ENCODE measurements at places on chromosomes 3 and 15.

- no peak for DNase-seq
Observed at GRCh38 chr3:141294301-141294700, 62.7 kb downstream of the PXYLP1 start.

DNA sequence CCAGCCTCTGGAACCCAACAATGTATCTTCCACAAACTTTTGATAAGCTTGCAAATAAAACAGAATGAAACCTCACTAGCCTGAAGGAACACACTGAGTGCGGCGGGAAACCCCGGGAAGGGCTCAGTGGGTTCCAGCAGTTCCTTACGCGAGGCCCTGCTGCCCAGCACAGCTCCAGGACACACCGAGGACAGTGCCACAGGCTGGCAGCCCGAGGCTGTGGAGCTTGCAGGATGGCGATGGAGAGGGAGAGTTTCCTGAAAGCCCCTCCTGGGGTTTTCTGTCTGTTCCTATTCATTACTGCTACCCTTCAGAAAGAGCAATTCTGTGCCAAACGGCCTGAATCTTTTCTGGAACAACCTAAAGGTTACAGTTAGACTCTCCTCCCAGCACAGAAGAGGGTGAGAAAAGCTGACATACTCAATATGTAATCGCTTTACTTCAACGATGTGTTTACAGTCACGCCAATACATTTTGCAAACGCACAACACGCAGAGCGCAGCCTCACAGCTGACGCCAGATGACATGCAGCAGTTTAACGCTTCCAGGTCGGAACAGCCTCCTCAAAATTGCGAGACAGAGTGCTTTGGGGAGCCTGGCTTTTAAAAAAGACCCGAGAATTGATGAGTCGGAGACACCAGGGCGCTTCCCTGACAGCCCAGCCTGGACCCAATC is 57.1 kb upstream of the RPL32 start:
- no peak for DNase-seq

GRCh38 chr3:184738982-184739381 is 27.1 kb upstream of the MAGEF1 start:
- no peak for DNase-seq

- DNase-seq = no peak
Observed at GRCh38 chr3:45472795-45473194, 84.4 kb downstream of the LARS2 start.

DNA sequence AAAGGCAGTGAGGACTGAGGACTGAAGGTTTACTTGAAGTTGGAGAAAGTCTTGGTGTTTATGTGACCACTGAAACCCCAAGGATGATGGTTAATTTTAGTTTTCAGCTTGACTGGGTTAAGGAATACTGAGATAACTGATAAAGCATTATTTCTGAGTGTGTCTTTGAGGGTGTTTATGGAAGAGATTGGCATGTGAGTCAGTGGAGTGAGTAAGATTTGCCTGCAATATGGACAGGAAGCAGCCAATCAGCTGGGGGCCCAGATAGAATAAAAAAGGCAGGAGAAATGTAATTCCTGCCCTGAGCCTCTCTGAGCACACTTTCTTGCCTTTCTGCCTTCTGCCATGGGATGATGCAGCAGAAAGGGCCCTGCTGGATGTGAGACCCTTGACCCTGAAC is 92.4 kb downstream of the KBTBD8 start:
- DNase-seq = no peak

DNA sequence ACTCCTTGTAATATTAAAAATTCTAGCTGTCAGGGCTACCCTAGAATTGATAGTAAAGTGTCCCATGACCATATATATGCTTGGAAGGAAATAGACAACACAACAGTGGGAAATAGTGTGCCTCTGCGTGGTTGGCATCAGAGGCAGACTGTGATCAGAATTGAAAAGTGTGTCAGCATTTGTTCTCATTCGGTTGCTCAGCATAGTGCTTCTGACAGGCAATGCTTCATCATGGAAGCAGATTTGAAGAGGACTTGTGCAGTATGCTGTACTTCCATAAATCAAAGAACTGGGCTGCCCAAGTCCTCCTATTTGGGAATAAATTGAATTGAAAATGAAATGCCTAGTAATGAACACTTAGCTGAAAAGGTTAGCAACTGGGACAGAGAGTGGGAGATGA is 435.7 kb downstream of the DIPK2A start:
- no peak for DNase-seq

- DNase-seq = no peak
Observed at GRCh38 chr3:58680879-58681525, 14.4 kb upstream of the FAM3D start.

- no peak for DNase-seq
Observed at GRCh38 chr3:143839980-143840379, 8.3 kb downstream of the SLC9A9 start.

GRCh38 chr15:95254263-95254662 is 1022.9 kb downstream of the MCTP2 start:
- no peak for DNase-seq

GRCh38 chr15:85926834-85927233 is 132.1 kb upstream of the KLHL25 start:
- DNase-seq = no peak

DNA sequence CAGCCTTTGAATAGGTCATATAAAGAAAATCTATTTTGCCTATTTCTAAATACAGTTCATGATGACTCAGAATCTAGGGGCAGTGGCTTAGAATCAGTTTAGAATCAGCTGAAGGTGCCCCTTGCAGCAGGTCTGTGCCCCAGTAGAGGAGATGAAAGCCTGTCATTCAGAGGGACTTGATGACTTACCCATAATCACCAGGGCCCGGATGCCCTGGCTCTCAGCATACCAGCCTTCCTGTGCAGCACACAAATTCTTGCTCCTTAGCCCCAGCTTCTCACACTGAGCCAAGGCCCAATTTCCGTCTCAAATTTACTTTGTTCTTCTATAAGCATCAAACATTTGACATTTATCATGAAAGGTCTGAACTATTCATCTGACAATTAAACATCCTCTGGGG is 83.2 kb upstream of the EOMES start:
- DNase-seq = no peak

DNA sequence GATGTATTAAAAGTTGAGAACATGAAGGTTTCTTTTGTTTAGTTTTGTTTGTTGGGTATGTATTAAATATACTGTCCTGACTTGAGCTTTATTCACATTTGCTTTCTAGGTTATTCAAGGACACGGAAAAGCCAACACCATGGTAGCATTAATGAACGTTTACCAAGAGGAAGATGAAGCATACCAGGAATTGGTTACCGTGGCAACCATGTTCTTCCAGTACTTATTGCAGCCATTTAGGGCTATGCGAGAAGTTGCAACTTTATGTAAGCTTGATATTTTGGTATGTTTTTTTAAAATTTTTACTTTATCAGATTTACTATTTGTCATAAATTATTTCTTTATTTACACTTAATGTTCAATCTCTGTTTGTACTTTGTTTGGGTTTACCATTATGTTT is 3.6 kb downstream of the WHAMM start:
- no peak for DNase-seq

- no peak for DNase-seq
Observed at GRCh38 chr15:44015545-44016305, 179.3 kb downstream of the FRMD5 start.

DNA sequence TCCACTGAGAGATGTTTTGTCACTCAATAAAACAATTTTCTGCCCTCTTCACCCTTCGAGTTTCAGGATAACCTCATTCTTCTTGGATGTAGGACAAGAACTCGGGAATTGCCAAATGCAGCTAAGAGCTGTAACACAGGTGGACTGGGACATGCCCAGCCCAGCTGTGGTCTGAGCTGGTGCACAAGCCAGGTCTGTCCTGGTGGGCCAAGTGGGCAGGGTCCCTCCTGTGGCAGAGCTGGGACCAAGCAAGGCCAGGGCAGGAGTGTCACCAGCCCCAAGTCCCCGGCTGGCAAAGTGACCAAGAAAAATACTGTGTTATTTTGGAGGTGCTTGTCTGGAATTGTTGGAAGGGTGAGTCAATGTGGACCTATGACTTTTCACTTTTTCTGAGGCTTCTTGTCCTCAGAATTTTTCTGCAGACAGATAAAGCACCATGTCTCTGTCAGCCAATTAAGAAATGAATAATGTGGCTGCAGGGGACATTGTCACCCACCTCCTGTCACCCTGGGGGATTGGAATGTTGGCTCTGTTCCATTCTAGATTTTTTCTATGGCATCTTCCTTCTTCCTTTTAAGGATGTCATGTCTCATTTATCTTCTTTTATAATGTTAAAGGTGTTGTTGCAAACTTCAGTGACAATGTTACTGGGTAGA is 645.2 kb upstream of the EPHA6 start:
- DNase-seq = no peak

DNA sequence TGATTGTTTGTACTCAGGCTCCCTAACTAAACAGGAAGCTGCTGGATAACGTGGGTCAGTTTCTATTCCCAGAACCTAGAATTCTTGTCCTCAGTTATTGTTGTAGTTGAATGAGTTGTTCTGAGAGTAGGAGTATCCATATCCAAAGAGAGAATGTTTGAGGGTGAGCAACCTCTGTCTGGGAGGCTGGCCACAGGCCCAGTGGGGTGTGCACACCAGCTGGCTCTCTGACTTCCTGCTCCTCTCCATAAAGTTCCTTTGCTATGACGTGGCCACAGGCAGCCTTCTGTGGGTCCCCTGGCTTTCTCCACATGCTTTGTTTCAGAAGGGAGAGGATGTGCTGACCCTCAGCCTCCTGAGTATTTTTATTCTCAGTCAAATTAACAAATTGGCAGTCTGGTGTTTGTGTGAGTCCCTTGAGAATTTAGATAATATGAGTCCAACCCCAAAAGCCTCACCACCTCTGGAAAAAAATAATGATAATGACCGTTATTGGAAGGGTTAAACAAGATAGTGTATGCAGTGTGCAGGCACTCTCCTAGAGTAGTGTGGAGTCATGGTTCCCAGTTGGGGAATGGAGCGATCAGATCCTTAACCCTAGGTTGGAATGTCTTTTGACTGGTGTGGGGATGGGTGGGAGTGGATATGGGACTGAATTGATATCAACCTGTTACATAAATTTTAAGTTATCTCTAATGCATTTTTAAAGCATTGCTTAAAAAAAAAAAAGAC is 47.6 kb upstream of the MED12L start:
- DNase-seq = no peak

DNA sequence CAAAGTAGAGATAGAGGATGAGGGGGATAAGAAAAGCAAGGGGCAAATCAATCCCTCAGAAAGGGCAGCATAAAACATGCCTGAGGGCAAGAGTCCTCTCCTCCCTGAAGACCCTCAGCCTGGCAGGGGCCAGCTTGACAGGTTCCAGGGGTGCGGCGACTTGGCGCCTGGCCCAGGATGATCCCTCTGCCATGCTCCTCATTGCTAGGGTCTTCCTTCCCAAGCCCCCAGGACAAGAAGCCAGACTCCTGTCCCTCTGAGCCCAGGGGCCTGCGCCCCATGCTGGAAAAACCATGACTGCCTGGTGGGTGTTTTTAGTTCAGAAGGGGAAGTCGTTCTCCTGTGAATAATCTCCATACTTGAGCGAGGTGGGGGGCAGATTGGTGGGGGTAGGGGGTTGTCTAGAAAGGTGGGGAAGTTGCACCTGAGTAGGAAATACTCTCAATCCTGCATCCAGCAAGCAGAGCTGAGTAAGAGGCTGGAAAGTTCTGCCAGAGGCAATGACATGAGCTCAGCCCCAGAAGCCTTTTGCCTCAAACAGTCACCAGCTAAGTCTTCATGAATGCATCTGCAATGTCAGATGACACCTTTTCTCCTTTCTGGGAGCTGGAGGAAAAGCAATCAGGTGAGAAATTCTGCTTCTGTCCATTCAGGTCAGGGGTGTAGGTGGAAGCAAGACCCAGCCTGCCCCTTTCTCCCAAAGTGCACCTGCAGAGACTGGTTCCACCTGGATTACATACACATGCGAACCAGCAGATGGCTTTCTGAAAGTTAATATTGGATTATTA is 18.3 kb downstream of the SLC12A8 start:
- DNase-seq = no peak

DNA sequence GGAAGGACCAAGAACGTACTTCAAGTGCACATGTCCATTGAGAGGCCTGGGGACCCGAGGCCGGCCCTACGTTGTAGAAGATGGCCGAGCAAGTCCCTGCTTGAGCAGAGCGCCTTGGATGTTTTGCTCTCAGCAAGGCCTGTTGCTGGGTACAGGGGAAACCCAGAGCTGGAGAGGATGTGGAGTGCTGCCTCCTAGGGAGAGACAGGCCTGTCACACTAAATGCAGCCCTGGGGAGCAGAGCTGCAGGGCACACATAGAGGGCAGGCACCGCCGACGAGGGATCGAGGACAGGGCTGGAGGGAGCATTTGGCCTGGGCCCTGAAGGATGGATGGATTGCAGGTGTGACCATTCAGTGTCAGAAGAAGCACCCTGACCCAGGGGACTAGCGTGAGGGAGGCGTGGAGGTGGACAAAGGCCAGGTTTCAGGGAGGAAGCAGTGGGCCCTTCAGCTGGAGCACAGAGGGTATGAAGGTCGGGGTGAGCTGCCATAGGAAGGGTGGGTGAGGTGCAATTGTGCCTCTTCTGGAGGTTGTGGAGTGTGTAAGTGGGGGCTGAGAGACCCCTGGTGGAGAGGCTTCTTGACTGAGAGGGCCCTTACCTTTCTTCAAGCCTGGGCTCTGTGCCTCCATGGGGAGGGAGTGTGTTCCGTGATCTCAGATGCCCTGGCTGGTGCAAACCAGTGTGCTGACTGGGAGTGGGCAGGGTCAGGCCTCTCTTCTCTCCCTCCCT is 142.4 kb downstream of the CHDH start:
- no peak for DNase-seq

- DNase-seq = no peak
Observed at GRCh38 chr3:24596626-24597025, 102.0 kb upstream of the THRB start.

GRCh38 chr15:28098360-28098765 is 752 bp downstream of the OCA2 start:
- DNase-seq = no peak

DNA sequence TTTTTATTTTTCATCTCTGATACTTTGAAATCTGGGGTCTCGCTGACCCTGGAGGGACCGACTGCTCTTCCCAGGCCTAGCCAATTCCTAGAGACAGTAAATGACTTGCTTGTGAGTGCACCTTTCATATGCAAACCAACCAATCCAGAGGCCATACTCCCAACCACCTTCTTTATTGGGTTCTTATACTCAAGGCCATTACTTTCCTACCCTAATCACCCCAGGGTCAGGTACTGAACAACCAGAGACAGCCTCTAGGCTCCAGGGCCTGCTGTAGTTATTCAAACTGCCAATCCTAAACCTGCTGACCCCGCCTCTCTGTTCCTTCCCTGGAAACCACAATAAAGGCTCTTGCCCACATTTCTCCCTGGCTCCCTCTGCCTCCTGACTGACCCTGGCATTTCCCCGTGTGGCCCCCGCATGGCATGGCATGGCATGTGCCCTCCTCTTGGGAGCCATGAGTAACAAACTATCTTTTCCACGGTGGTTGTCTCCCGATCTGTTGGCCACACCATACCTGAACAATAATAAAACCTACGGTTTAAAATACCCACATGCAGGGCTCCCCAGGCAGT is 42.9 kb downstream of the ADCY5 start:
- no peak for DNase-seq

All from activated naive CD8-positive, alpha-beta T cell treated with anti-CD3 and anti-CD28 coated beads, Interleukin-2, amount 50 U/mL, for 16 hours (primary cell).